Activated CD4-positive, alpha-beta T cell treated with anti-CD3 and anti-CD28 coated beads, Interleukin-2, amount 50 U/mL, for 24 hours (primary cell): ENCODE measurements at places on chromosomes 4 and X.

- no peak for DNase-seq
These were observed 31.8 kb downstream of the WDR1 start for GRCh38 chr4:10084651-10085358.

- no peak for DNase-seq
These were observed at the start of gene ITGB1BP2 for GRCh38 chrX:71301195-71301924. Gene ITGB1BP2 (plus strand): TSS chrX:71301750. CDS start chrX:71301807, 57 bp downstream.

- no peak for DNase-seq
These were observed 602.7 kb upstream of the PCDH7 start for GRCh38 chr4:30117433-30117832.

- DNase-seq = no peak
These were observed 105.0 kb downstream of the TBL1X start for GRCh38 chrX:9569876-9570301.

DNA sequence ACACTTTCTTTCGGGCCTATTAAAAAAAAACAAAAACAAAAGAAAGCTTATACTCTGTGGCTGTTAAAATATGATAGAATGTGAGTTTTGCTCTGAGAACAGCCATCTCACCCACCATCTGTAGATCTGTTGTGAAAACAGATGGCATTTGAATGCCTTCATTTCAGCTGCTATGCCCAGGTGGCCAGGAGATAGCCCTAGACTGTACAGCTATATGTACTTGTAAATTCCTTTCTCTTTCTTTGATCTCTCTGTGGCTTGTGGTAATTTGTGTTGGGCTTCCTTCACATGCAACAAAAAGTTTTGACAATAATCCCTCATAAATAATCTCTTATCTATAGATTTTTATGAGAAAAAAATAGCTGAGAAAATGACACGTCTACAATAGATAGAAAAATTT, 38.1 kb downstream of the PNPLA4 start:
- no peak for DNase-seq

- DNase-seq = no peak
These were observed 58.2 kb downstream of the NRK start for GRCh38 chrX:105880491-105880890.

GRCh38 chr4:16685536-16685935, 212.9 kb downstream of the LDB2 start:
- DNase-seq = no peak

- no peak for DNase-seq
These were observed 100.5 kb upstream of the TBC1D9 start for GRCh38 chr4:140856621-140857062.

GRCh38 chrX:2500091-2500802, 529 bp downstream of the DHRSX start:
- DNase-seq = peak; percentile 12

DNA sequence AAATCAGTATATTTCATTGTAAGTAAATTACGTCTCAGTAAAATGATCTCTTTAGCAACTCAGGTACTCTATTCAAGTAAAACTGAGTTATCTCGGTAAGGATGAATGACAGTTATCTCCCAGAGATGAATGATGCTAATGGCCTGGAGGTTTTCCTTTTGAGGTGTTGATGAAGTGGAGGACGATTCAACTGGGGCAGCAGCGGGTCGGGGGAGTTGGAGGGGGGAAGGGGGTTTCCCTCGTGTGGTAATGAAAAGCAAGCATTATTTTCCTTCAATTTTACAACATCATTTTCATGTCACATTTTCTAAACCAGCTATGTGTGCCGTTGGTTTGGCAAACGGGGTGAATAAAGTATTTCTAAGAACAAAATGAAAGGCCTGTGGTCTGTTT, 92.4 kb upstream of the ATXN3L start:
- DNase-seq = no peak

DNA sequence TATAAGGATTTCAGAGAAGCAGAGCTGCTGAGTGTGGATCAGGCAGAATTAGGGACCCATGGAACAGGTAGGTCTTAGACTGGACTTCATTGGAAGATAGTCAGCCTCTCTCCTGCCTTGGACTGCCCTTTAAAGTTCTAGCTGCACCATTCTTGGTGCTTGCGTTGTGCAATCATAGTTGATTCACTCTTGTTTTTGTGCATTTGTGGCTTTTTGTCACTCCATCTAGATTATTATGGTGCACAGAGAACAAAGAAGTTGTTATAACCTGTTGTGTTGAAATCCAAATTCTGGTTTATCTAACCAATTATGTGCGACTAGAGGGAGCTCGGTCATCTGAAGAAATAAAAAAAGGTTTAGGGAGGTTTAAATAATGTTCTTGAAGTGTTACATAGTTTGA, 59.3 kb downstream of the JADE1 start:
- DNase-seq = no peak

- no peak for DNase-seq
These were observed 8.6 kb downstream of the SRPX start for GRCh38 chrX:38211891-38212635.

GRCh38 chrX:44949125-44949524, 76.1 kb downstream of the KDM6A start:
- DNase-seq = no peak

GRCh38 chrX:46710425-46710824, 48.5 kb downstream of the SLC9A7 start:
- no peak for DNase-seq

DNA sequence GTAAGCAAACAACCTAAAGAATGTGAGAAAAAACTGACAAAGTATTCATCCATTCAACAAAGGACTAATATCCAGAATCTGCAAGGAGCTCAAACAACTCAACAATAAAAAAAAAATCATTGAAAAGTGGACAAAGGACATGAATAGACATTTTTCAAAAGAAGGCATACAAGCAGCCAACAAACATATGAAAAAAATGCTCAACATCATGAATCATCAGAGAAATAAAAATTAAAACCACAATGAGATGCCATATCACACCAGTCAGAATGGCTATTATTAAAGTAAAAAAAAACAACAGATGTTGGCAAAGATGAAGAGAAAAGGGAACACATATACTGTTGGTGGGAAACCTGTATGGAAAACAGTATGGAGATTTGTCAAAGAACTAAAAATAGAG, 120.7 kb upstream of the ADGRL3 start:
- DNase-seq = no peak

- no peak for DNase-seq
These were observed 66.7 kb upstream of the EOLA2 start for GRCh38 chrX:150005027-150005426.

DNA sequence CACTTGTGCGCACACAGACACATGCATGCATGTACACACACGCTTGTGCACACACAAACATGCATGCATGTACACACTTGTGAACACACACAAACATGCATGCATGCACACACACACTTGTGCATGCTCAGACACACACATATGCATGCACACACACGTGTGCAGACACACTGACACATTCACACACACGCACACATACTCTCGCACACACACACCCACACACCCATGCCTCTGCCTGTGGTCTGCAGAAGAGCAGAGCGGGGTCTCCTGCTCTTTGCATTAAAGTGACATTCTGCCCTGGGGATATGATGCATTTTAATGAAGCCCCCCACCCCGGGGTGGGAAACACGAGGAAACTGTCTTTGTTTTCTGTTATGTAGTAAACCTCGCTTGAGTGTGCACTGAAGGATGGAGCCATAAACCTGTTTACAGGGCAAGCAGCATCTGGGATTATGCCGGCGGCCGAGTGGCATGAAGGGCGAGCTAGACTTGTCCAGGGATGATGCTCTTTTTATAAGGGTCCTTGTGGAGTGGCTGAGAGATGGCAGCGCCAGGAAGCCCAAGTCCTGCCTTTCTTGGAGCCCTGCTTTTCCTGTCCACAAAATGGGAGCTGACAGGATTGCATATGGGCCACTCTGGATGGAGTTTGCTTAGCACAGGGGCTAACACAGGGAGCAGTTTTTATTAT, 17.8 kb downstream of the PSAPL1 start:
- no peak for DNase-seq

DNA sequence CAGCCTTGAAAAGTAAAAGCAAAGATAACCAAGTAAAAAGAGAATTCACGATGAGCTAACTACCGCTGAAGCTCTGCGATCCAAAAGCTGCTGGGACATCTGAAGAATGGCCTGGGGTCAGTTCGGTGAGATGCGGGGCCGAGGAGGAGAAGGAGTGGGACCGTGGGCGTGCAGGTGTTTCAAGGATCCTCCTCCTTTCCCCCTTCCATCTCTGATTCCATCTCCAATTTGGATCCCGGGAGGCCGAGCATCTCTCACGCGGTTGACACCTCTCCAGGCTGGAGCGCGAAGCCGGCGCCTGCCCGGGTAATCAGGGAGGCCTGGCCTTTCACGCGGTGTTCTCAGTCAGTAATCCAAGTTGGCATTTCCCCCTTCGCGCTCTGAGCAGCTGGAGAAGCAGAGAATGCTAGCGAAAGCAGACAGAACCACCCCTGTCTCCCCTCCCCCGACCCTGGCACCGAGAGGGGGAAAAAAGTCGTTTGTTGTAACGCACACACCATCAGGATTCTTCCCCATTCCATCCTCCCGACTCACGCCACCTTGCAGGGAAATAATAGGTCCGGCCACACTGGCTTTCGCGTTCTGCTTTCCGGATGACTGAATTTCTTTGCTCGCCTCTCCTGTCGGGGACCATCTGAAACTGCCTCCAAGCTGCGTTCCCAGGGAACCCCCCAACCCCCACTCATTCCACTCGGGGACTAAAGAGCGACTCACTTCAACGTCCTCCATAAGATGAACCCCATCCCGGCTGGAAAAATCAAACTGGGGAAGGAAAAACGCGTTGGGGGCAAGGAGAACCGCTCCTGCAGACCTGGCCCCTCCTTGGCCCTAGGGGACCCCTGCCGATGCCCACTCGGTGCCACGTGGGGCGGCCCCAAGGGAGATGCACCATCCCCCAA, 6.5 kb downstream of the NEUROG2 start:
- no peak for DNase-seq
